ENCODE measurements at places on chromosomes 13 and 19. TPM values are rescaled to one million over a fixed set of nuclear protein-coding genes. Genes with fewer than 3 reads are reported as not detected.

Gene ICAM4
- total RNA-seq, result 1.0 TPM

Gene ZNF223
- 2.4 TPM for total RNA-seq

Gene KLK15
- not detected for total RNA-seq

Gene LIN7B
- total RNA-seq, result 9.9 TPM

Gene CLC
- total RNA-seq, result not detected

DNA sequence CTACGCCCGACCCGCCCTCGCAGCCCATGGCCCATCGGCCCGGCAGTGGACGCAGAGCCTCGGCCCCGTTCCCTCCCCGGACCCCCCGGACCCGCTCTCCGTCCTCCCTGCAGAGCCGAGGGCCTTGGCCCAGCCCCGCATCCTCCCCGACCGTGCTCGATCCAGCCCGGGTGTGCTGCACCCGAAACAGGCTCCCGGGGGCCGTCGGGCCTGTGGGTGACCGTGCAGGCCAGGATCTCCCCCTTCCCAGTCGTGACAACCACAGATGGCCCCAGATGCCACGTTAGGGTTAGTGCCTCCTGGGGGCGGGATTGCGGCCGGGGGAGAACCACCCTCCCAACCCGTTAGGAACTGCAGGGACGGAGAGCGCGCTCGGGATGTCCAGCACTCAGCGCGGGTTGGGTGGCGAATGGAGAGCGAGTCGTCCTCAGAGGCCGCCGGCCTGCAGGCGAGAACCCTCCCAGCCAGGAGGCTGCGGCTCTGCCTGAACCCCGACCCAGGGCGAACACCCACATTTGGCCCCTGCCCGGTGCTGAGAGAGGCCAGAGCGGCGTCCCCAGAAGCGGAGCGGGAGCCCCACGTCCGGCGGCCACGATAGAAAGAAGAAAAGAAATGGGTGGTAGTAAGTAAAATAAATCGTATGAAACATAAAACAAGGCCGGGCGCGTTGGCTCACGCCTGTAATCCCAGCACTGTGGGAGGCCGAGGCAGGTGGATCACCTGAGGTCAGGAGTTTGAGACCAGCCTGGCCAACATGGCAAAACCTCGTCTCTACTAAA lies 6.7 kb upstream of the MADCAM1 start:
- DNase-seq, result no peak

GRCh38 chr19:58544591-58545285 lies 874 bp downstream of the TRIM28 start:
- DNase-seq, result no peak

- DNase-seq, result no peak
Measured at GRCh38 chr13:92821324-92821723, 405.3 kb upstream of the GPC6 start.

- DNase-seq, result no peak
Measured at GRCh38 chr13:109655611-109656010, 130.8 kb downstream of the IRS2 start.

DNA sequence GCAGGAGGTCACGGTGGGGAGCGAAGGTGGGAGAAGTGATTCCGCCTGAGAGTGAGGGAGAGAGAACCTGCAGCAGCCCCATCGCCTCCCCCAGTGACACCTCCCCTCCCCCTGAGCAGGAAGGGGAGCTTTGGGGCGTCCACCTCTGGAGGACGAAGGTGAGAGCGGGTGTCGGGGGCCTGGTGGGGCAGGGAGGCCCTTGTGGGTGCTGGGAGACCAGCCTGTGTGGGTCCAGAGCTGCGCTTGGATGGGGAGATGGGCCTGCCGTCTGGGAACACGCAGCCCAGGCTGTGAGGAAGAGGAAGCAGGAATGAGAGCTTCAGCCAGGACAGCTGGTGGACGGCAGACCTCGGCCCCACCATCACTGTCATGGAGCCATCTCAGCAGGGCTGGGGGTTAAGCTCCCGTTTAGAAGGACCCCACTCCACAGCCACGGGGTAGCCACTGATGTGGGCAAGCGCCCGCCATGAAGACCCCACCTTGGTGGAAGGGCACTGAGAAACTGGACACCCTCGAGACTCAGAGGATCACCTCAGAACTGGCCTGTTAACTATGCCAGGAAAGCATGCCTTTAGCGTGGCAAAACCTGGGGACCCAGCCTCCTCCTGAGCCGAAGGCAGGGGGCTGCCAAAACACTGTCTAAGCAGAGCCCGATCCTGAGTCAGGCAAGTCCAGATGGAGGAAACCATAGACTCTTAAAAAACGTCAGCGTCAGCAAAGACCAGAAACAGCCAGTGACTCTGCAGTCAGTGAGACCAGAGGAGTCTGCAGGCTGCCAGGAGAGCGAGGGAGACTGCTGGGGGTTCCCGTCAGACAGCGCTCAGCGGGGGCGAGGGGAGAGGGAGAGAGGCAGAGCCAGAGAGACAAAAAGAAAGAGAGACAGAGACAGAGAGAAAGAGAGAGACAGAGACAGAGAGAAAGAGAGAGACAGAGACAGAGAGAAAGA lies 6.4 kb upstream of the PROZ start:
- DNase-seq, result peak; percentile 11
